ENCODE measurements at places on chromosomes 7 and 10.

DNA sequence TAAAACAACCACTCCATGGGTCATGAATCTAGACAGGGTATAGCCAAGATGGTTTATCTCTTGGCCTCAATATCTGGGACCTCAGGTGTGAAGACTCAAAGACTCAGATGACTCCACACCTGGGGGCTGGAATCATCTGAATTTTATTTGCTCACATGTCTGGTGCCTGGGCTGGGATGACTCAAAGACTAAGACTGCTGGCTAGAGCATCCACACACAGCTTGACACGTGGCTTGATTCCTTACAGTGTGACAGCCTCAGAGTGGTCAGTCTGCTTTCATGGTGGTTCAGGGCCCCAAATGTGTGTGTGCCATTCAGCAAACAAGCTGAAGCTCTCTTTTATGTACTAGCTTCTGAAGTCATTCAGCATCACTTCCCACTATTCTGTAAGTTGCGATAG is 333.7 kb downstream of the RNLS start:
- DNase-seq: no peak

- DNase-seq: no peak
Measured at GRCh38 chr7:12386313-12386740, 17.3 kb downstream of the VWDE start.

DNA sequence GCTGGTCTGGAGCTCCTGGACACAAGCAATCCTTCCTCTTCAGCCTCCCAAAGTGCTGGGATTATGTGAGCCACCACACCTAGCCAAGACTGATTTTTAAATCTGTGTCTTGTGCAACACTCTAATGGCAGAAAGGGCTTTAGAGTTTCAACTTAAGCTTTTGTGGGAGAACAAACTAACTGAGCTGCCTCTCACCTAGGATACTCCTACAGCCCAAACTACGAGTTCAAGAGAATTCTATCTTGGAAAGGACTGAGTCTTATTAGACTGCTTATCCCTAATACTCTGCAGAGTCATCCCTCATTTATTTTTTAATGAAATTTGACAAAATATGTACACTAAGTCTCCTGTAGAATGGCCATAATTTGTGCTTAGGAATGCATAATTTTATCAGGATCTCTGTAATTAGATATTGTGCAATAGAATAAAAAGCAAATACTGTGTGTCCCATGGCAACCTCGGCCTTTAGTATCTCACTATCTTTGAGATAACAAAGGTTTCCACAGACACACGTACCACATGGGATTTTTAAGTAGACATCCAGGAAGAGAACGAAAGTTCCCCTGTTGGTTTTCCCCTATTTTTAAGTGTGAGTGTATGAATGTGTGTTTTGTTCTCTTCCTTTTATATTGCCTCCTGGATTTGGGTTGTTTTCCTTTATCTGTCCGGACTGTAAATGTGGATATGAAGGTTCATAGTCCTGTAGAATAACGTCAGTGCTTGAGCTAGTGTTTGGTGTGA is 199.4 kb upstream of the TCF7L2 start:
- DNase-seq: no peak

DNA sequence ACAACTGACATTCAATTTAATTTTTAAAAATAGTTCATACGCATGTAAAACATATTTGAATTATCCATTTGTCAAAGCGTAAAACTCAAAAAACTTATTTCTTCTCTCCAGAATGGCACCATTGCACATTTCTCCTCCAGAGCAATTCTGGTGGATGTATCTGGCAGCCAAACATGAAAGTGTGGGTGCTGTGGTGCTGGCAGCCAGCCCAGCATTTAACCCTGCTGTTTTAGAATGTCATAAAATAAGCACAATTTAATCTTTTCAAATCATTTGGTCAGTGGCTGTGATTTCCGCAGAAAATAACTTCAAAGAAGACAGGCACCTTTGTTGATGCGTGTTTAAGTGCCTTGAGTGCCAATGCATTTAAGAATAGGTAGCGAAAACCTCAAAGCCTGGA is 302.7 kb upstream of the MEOX2 start:
- no peak for DNase-seq

DNA sequence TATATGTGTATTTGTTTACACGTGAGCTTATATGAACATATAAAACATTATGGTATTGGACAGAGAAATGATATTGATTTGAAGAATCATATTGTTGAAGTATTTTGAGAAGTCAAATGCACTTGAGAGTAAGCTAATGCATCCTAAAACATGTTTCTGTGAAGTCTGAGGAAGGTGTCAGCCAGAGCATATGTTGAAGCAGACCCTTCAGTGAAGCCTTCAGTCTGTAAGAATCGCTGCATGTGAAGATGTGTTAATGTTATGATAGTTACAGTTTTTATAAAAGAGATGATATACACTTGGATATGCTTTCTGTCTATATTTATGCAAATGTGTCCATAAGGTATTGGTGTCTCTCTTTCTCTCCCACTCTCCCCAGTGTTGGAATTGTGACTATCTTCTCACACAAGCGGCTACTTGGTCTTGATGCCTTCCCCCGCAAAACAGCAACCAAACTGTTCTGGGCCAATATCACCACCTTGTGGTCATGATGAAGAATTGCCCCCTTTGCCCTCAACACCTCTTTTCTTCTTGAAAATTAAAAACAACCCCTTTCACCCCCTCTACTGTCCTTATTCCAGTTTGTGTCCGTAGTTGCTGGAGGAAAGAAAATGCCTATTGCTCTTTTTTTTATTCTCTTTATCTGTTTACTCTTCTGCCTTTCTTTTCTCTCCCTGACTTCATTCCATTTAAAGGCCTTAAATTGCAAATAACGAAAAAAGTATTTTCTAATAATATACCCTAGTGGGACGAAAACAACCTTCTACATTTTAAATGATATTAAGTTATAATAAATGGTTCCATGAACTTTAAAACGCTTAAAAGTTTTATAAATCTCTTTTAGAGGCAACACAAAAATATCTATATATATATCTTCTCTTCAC is 64.9 kb downstream of the IKZF1 start:
- peak; percentile 64 for DNase-seq

DNA sequence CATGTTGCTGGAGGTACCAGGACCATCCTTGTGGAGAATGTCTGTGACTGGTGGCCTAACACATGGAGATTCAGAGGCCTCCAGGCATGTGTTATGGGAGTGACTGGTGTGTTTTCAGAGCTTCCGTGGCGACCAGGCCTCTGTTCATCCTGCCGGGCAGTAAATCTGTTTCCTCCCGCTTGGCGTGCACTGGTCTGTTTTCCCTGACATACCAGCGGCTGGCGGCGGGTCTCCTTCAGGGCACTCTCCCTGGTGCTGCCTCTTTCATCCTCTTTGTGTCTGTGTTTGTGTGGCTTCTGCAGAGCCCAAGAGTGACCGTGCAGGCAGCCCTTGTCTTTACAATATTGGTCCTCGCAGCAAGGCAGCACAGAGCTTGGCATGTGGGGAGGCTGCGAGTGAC is 385.1 kb upstream of the MKI67 start:
- no peak for DNase-seq

DNA sequence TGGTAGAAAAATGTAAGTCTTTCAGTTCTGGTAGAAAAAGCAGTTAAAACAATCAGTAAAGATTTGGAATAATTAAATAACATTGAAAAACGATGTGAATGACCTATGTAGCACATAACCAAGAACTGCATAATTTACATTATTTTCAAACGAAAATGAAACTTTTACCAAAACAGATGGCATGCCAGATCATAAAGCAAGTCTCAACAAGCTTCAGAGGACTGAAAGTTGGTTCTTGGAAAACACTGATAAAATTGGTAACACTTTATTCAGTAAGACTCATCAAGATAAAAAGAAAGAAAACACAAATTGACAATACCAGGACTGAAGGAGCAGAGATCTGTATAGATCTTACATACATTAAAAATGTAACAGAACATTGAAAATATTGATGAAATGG is 92.8 kb downstream of the VIPR2 start:
- no peak for DNase-seq

DNA sequence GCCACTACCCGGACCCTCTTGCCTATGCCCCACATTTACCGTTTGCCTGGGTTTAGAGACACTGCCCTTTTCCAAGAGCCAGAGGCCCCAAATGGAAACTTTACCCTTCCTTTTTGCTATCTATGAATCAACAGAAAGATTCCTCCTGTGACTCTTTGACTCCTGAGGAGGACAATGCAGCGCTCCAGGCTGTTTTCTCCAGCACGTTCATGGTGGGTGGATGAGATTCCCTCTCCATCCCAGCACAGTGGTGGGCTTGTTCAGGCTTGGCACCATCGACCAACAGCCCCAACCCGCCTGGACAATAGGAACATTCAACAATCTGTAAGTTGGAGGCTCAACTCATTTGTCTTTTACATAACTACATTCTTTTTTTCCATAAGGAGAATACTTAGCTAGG is 55.9 kb downstream of the DLD start:
- no peak for DNase-seq

DNA sequence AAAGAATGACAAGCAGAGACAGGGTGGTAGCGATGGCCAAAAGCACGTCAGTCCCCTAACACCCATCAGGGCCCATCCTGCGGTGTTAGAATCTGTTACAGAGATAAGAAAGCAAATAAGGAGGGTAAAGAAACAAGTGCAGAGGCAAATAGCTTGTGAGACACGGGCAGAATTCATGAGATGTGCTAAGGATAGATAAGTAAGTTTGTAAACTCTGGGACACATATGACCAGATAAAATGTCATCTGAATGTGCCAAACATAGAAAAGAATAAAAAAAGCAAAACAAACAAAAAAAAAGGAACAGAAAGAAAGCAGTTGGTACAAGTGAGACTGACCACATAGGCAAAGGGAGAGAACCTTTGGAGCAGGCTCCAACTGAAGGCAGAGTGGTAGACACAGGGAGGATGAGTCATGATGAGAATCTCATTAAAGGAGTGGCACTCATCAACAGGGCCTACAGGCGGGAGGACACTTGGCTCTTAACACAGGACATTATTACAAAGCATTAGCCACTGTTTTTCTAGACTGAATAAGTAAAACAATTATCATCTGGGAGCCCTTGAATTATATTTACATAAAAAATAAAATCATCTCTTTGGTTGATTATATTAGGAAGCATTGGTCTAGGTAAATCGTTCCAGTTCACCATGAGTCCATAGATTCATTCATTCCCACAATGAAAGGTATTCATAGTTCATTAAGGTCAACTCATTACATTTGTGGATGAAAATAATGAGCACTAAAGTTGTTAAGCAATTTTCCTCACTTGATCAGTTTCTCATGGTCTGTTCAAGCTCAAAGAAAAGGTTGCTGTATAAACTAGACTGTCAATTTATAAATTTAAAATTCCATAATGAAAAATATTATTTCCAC is 21.5 kb upstream of the EPHB6 start:
- no peak for DNase-seq

DNA sequence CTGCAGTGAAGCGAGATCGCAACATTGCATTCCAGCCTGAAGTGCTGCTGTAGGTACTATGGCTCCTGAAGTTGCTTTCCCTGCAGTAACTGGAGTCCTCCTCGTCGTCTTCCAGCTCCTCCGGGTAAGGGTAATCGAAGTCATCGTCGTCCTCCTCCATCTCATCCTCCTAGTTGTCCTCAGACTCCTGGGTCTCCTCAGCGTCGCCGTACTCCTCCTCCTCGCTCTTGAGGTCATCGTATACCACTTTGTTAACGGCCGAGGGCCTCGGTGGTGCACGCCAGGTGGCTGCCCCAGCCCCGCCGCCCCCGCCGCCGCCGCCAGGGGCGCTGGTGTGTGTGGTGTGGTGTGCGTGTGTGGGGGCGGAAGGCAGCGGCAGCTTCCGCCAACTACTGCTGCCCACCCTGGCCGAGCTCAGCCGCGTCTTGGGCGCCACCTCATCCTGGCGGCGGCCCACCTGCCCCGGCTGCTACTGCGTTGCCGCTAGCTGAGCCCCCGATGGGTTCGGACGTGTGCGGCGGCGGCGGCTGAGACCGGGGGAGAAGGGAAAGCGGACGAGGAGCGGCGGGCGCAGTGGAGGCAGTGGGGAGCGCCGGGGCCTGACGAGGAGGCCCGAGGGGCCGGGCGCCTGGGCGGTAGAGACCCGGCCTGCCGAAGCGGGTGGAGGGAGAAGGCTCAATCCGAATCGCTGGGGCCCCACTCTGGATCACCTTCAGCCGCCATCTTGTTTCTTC is 11.8 kb upstream of the ACBD5 start:
- peak; percentile 98 for DNase-seq

DNA sequence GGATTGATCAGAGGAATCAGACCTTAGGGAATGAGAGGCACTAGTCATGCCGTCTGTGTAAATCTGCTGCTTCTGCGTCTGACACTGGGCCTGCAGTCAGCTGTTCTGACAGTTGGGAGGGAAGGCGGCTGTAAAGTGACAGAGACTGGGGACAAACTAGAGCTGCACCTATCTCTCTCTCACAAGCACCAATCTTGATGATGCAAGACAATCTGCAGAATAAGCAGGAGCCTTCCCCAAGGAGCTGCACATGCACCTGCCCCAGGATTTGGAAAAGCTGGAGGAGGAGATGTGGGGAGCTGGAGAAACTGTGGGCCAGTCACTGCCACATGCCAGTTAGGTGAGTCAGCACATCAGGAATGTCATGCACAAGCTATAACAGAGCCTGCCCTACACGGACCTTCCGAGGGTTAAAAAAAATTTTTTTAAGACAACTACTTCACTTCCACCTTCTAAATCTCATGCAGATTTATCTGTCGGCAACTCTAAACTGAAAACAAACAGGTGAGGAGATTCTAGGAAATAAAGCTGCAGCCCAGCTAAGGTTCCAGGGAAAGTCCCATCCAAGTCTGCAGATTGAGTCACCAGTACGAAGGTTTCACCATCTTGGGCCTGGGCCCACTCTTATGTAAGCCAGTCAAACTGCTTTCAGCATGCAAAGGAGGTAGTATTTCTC is 39.2 kb downstream of the ENO4 start:
- peak; percentile 84 for DNase-seq

DNA sequence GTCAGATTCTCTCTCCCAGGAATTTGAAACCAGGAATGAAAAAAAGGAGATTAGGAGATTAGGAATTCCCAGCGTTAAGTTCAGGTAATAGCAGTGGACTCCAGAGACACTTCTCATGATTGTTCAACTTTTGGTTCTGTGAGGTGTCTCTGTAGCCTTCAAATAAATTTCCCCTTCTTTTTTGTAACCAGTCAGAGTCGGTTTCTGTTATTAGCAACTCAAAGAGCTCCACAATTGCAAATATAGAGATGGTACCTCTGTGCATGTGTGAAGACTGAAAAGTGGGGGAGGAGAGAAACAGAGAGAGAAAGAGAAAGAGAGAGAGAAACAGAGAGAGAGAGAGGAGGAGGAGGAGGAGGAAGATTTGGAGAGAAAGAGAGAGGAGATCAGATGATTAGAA is 112.8 kb upstream of the STEAP1B start:
- no peak for DNase-seq

GRCh38 chr7:80459776-80460510 is 51.9 kb downstream of the GNAT3 start:
- DNase-seq: no peak

DNA sequence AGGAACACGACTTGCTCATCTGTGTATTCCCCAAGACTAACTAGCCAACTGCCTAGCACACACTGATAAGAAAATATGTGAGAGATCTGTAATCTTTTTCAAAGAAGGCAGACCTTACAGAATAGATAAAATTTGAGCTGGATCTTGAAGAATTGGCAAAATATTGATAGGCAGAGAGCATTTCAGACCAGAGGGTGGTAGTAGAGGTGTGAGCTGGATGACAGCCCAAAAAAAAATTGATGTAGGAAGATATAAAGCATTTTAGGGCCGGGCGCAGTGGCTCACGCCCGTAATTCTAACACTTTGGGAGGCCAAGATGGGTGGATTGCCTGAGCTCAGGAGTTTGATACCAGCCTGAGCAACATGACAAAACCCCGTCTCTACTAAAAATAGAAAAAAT is 1.2 kb upstream of the ZNF746 start:
- no peak for DNase-seq

GRCh38 chr10:88091490-88092061 is 228.2 kb downstream of the PTEN start:
- DNase-seq: no peak
